ENCODE measurements at places on chromosomes 13 and 19.
A peak's percentile ranks its signal among the peaks of the same experiment; 100 is the strongest.

- no peak for DNase-seq
Measured at GRCh38 chr19:45451131-45451849, 16.5 kb upstream of the FOSB start.

- no peak for DNase-seq
Measured at GRCh38 chr19:39814595-39814994, 19.4 kb downstream of the DYRK1B start.

DNA sequence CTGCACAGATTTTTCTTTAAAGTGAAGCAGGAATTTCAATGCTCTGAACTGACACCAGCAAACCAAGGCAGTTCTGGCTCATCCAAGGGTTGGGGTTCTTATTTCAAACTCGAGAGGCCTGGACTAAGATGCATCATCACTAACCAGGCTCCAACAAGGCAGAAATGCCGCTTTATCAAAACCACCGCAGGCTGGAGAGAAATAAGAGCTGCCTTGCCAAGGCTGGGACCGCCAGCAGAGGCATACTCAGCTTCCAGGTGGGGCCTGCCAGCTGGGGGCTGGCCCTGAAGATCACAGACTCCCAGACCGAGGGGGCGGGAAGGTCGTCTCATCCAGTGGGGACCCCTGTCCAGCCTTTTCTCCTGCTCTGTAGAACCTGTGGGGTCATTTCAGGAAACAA is 37.4 kb upstream of the GAS6 start:
- no peak for DNase-seq

DNA sequence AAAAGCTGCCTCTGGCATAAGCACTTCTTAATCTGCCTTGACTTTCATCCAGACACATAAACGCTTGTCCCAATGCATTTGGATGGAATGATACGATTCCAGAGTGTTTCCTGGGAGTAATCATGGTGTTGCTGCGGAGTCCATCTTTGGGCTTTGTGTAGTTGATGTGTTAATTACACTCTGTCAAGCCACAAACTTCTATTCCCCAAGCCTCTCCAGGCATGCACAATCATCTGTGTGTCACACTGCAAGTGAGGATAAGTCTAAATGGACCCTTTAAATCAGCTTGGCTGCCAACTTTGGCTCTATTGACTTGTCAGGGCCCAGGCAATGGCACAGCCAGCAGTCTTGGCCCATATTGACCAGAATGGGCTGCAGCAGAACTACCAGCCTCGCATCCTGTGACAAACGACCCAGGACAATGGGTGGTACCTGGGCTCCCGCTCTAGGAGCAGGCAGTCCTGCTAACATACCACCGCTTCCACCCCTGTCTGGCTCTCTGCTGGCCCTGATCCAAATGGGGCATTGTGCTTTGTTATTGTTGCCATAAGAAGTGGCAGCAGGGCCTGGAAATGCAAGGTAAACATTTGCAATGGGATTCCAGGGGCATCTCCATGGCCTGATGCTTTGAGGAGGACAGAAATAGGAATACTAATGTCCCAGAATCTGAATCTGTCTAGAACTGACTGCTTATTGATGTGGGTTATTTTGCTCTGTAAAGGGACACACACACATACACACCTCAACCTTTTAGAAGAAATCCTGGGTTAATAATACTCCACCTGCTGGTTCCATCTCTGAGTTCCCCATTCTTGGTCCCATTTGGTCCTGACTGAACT is 127.2 kb downstream of the DNAJC15 start:
- DNase-seq = no peak

- DNase-seq = no peak
Measured at GRCh38 chr13:111598747-111599146, 278.3 kb downstream of the TEX29 start.

- no peak for DNase-seq
Measured at GRCh38 chr19:39304701-39305571, 8.7 kb downstream of the IFNL1 start.

GRCh38 chr13:35768551-35768950 is 292.1 kb upstream of the MAB21L1 start:
- DNase-seq = no peak

DNA sequence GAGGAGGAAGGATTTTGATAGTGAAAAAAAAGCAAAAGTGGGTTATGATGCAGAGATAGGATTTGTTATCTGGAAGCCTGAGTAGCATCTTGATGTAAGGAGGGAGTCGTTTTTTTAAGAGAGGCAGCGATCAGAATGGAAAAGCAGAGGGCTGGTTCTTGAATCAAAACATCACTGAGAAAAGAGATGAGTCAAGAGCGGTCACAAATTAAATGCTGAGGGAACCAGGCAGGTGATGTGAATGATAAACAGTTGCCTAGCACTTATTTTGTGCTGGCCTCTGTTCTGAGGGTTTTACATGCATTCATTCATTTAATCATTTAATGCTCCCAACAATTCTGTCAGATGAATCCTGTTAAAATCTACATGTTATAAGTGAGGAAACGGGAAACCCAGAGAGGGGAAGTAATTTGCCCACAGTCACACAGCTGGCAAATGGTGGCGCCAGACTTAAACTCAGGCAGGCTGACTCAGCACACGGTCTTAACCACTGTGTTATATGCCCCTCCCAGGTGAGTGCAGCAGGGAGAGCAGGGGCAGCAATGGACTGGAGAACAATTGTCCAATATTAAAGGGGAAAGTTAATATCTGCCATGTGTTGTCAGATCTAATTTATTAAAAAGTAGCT is 21.4 kb downstream of the SIGLECL1 start:
- no peak for DNase-seq

DNA sequence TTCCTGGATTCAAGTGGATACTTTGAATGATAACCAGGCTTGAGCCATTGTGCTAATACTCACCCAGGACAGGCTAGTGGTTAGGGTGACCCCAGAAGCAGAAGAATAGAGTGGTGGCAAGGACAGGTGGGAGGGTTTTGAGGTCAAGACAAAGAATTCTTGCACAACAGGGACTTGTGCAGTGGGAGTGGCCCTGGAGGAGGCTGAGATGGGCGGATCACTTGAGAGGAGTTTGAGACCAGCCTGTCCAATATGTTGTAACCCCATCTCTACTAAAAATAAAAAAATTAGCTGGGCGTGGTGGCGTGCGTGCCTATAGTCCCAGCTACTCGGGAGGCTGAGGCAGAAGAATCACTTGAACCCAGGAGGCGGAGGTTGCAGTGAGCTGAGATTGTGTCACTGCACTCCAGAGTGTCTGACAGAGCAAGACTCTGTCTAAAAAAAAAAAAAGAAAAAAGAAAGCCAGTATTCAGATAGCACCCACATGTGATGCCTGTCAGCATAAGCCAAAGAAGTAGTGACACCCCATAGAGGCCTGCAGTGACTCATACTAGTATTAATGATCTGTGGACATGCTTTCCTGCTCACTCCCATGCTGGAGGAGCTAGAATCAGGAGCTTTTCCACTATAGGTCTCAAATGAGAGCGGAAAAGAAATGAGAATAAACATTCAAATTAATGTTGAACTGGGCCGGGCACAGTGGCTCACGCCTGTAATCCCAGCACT is 78.7 kb downstream of the RNF17 start:
- no peak for DNase-seq

DNA sequence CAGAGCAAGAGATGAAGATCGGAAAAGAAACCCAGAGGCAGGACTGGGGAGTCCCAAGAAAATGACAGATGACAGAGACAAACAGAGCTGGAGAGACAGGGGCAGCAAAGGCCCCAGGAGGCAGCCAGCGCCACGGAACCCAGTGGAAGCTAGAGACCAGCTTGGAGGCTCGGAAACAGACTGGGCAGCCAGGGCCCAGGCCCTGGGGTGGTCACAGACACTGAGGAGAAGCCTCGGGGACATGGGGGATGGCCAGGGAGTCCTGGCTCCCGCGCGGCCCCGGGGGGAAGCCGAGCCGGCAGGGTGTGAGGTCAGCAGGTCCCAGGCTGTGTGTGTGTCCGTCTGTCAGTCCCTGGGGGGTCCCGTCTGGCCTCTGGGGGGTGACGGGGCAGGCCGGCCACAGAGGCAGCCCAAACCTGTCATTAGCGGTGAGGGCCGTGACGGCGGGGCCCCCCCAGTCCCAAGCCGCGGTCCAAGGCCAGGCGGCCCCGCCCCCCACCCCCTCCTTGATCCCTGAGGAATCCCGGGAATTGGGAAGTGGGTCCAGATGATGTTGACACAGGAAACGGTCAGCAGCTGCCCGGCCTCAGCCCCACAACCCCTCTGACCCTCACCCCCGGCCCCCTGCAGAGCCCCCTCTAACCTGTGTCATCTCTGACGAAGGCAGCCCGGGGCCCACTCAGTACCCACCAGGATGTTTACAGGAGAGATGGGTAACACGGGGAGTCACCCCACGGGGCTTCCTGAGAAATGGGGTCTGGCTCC is 2.5 kb upstream of the TMEM190 start:
- no peak for DNase-seq

DNA sequence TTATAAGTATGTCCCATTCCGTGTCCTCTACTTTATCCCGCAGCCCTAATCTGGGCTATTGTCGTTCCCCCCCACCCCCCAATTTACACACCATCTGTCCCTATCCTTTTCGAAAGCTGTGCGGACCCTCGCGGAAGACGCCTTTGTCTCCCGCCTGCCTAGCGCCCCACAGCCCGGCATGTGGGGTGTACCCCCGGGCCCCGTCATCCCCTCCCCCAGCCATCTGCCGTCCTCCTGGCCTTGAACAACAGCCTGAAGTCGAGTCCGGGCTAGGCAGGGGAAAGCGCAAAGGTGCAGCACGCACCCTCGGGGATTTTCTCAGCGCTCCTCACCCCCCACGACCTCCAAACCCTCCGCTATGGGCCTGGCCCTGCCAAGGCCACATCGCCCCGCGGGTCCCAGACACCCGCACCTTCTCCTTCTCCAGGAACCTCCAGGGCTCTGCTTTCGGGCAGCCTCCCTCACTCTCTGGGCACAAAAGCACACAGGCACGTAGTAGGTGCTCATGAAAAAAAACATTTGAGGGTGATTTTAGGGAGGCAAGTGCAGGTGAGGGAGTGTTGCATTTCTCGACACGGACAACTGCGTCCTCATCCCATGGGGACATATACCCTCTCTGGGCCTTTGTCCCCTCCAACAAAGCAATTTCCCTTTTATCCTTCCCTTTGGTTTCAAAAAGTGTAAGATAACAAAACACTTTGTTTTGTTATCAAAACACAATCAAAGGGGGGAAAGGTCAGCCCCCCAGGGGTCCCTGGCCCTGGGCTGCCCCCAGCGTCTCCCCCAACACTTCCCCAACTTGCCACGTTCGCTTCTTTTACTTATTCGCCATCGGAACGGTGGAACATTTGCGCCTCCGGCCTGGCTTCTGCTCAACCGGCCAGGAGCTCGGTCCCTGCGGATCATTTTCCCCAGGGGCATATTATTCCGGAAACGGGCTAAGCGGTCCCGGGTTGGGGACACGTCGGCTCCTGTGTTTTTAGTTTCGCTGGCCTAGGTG is 16.4 kb downstream of the CCDC124 start:
- no peak for DNase-seq

DNA sequence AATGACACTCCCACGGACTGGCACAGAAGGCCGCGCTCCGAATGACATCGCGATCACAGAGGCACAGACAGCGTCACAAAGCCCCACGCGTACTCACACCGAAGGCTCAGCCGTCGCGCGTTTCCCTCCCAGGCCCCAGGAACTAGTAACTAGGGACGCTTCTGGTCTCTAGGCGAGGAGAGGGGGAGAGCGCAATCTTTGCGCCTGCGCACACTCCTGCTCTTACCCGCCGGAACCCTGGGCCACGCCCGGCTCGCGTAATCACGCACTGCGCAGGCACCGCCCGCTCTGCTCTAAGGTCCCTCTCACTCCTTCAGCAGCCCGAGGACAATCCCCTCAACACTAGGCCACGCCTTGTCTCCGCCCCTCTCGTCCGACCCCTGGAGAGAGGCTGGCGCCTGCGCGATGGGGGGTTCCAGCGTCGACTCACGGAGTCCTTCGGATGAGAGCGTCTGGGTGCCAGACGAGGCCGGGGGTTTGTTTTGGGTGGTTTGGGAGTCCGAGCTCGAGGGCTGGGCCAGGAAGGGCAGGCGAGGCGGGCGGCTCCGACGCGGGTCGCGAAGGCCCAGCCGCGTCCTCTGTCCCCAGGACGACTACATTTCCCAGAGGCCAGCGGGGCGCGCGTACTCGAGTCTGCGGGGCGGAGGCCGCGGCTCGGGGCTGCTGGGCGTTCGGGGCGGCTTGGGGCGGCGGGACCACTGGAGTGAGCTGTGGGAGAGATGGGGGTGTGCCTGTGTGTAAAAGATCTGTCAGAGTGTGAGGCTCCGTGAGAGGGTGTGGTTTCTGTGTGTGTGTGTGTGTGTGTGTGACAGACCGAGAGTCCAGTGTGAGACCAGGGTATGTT is at the start of gene ZNF471:
Gene ZNF471, plus strand, starts transcription at position 410 of the 844 bp plus-strand sequence. CDS start 3,717 bp downstream, outside the sequence.
- DNase-seq = peak; percentile 95

- no peak for DNase-seq
Measured at GRCh38 chr19:2469102-2469914, 6.6 kb upstream of the GADD45B start.

All from pulmonary artery endothelial cell (primary cell).